Uterus (tissue), 4 donors: ENCODE measurements at places on chromosomes 1 and 21.

DNA sequence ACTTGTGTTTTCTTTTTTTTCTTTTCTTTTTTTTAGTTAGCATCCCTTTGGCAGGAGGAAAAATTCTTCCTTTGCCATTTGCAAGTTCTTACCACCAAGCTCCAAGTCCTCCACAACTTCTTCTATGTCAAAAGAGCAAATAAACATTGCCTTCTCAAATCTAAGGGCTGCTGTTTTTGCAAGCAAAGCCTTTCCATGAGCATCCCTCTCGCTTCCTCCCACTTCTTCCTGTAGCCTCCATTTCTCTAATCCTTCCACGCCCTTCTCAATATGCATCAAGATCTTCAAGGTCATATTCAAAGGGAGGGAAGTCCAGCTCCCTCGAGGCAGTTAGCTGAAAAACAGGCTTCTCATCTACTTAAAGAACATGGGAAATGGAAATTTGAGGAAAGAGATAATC, 147.1 kb downstream of the ADSS2 start:
- DNase-seq, result no peak

DNA sequence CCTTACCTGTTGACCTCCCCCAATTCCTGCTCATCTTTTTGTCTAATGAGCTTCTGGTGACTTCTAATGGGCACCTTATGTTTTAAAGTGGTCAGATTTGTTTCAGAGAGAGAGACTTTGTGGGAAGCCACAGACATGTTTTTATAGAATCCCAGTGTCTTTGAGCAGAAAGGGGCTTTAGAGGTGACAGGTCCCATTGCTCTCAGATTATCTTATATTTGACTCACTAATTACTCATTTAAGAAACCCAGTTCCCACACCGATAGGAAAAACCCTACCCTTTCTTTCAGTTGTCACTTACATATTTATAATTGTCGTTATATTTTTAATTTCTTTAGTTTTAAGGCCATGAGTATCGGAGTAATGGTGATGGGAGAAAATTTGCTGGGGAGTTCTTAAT, 215.5 kb downstream of the CAMTA1 start:
- no peak for DNase-seq

DNA sequence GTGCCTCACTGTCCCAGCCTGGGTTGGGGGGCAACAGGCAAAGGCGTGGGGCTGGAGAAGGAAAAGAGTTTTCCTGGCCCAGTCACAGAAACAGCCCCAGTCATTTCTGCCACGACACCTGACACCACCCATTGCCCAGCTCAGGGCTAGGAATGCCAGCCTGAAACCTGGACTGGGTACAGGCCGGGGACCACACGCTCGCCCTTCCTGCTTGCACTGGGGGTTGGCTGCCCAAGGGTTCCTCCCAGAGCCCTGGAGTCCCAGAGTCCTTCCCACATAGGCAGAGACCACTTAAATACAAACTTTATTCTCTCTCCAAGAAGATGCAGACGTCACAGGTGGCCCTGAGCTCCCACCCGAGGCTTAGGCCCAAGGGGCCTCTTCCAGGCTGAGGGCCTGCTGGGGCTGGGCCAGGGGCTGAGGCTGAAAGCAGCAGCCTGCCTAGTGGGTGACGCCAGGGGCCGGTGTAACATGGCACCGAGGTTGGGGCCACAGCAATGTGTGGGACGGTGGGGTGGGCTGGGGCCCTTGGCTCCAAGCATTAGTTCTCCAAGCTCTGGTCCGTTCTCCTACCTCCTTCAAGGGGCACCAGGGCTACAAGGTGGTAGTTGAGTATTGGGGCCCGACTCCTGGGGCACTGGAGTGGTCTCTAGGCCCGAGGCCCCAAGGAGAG, 1.6 kb downstream of the TMEM52 start:
- DNase-seq, result no peak

- no peak for DNase-seq
Observed at GRCh38 chr1:205858141-205858961, 8.4 kb upstream of the PM20D1 start.

DNA sequence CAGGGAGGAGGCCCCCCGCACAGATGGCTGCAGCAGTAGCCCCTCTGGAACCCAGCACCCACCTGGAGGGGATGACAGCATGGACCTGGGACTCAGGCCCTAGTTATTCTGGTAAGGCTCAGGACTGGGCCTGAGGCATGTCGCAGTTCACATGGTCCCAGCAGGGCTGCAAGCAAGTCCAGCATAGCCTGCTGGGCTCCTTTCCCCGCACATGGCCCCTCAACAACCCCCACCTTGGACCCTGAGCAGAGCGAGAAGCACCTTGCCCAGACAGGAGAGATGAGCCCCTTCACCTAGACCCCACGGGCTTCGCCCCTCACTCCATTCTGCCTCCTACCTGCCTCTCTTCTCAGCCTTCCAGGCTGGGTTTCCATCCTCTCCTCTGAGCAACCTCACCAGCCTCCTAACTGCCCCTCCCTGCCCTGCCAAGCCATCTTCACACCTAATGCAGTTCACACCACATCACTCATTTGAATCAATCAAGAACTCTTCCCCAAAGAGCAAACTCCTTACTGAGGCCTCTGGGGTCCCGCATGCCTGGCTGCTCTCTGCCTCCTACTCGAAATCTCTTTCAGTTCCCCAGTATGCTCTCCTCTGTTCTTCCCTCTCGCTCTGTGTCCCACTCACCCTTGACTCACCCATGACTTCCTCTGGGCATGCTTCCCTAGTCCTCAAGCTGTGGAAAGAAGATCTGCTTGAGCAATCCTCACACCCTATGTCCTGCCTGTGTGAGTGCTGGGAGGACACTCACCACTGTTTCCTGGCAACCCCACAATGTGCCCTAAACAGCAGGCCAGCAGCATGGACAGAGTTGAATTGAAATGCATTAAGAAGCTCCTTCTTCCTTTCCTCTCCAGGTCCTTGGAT, 9.4 kb upstream of the THEMIS2 start:
- no peak for DNase-seq

DNA sequence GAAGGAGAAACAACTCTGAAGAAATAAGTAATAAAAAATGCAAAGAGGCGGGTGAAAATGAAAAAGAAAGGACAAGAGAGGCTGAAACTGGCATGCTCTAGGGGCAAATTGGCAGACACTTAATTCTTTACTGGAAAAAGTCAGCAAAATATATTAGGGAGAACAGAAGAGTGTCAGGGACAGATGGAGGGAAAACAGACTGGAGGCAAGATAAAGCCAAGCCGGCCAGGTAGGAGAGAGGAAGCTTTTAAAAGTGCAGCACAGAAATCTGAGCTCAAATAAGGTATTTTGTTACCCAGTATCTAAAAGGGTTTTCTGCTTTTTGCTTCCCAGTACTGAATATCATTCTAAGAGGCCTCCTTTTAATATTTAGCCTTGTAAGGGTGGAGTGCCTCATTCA, 339.3 kb downstream of the PAPPA2 start:
- DNase-seq, result no peak

DNA sequence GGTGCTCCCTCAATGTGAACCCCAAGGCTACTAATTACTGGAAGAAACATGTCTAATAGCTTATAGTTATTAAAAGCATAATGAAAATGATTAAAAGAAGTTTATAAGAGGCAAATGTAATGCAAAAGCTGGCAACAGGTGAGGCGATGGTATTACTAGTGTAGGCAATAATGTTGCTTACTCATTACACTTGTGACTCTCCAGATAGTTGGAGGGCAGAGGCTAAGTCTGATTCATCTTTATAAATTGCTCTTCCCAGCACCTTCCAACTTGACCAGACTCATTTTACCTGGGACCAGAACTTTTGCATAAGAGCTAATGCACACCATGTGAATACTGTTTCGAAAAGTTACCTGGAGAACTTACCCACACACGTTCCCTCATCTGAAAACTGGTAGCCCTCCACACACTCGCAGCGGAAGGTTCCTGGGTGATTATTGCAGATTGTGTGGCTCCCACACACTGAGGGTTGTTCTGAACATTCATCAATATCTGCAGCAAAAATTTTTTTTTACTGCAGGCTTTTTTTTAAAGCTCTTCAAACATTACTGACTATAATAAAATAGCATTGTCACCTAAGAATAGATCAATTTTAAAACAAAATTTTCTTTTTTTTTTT, 48.0 kb downstream of the NID1 start:
- peak; percentile 18 for DNase-seq
